ENCODE measurements at places on chromosomes 12 and 14.

DNA sequence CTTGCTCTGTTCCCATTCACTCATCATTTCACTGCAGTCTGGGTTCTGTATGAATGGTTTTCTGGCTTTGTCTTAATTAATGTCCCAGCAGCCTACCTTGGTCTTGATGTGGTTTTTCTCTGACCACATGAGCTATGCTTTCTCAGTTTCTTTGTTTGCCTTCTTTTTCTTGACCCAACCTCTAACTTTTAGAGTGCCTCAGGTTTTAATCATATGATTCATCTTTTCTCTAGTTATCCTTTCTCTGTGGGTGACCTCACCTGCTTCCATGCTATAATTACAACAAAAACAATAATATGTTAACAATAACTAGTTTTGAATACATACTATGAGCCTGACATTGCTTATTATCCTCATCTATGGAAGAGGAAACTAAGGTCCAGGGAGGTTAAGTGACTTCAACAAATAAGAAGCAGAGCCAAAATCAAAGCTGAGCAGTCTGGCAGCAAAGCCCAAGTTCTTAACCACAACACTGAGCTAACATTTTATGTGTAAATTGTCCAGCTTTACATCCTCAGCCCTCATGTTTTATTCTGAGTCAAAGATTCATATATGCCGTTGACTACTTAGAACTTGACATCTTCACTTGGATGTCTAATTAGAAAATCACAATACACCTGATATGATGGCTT, 4.7 kb upstream of the EPYC start:
- peak; percentile 3 for DNase-seq

DNA sequence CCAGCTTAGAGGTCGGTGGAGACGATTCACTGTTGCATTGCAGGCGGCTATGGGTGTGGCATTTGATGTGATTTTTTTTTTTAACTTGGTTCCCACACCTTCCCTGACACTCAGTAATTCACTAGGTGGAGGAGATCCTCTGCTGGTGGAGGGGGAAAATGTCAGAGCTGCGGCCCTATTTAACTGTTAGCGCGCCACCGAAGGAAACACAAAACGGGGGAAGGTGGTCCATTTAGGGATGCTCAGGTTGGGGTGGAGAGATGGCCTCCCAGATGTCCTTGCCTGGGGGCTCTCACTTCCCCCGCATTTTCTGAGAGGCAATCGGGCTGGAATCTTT, 4.3 kb upstream of the HOXC12 start:
- DNase-seq = no peak

- no peak for DNase-seq
Observed at GRCh38 chr14:36319899-36320199, 588 bp downstream of the MBIP start.

- no peak for DNase-seq
Observed at GRCh38 chr12:87365423-87365822, 663.8 kb downstream of the C12orf50 start.

GRCh38 chr14:60188115-60188514, 22.9 kb upstream of the DHRS7 start:
- no peak for DNase-seq

GRCh38 chr14:36315159-36315853, 5.1 kb downstream of the MBIP start:
- DNase-seq = no peak

All from MG63 (cell line).